ENCODE measurements at places on chromosomes 3 and 15.

DNA sequence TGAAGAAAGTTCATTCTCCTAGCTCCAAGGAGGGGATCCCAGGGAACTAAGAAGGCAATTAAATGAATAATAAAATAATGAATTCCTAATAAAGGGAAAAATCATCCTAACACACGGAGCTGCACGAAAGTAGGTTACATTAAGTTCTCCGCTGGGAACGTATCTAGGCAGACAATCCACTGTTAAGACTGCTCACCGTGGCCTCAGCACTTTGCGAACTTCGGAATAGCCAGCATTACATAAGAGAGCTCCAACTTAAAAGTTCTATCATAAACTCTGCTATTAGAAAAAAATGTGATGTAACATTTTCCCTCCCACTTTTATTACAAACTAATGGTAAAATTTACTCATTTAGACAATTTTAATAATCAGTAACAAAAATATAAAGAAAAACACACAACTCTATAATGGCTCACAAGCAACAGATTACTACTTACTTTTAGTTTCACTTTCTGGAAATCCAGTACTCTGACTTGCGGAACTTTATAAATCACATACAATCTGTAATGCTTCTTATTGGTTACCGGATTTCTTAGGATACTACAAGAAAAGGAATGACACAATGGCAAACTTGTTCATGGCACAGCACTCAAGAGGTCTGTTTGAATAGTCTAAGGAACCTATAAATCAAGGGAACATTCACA is 8.5 kb downstream of the SNRPA1 start:
- DNase-seq = no peak

DNA sequence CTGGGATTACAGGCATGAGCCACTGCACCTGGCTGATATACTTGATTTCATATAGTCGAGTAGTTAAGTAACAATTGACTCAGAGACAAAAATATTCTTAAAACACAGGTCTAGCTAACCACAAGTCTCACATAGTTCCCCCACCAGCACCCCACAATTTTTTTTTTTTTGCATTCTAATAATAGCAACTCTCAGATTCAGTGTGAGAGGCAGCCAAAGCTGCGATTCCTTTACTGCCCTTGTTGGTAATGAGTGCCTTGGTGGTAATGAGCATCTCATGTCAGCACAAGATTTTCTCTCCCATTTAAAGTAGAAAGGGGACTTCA is 72.5 kb downstream of the WWTR1 start:
- no peak for DNase-seq

DNA sequence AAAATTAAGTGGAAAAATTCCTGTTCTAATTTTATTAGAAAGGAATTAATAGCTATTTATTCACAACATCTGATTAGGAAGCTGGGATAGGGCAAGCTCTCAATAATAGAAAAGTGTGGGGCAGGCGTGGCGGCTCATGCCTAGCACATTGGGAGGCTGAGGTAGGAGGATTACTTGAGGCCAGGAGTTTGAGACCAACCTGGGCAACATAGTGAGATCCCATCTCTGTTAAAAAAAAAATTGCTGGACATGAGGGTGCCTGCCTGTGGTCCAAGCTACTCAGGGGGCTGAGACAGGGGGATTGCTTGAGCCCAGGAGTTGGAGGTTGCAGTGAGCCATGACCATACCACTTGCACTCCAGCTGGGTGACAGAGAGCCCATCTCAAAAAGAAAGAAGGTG is 119.6 kb downstream of the TCF12 start:
- DNase-seq = no peak

DNA sequence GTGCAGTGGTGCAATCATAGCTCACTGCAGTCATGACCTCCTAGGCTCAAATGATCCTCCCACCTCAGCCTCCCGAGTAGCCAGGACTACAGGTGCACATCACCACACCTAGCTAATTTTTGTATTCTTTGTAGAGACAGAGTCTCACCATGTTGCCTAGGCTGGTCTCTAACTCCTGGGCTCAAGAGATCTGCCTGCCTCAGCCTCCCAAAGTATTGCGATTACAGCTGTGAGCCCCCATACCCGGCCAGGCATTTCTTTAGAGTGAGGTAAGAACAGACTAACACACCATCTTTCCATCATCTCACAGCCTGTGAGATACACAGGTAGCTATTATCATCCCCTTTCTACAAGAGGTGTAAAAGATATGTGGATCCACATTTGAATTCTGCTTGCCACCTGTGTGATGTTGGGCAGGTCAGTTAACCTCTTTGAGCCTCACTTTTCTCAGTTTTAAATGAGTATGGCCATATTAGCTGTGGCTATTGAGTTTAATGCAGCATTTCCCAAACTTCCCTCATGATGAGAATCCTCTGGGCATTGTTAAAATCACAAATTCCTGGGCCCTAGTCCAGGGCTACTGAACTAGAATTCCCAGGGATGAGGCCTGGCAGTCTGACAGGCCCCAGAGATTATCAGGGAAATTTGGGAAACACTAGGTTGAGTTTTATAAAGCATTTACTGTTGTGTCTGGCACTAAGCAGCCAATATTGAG is 46.0 kb downstream of the ANP32A start:
- no peak for DNase-seq

DNA sequence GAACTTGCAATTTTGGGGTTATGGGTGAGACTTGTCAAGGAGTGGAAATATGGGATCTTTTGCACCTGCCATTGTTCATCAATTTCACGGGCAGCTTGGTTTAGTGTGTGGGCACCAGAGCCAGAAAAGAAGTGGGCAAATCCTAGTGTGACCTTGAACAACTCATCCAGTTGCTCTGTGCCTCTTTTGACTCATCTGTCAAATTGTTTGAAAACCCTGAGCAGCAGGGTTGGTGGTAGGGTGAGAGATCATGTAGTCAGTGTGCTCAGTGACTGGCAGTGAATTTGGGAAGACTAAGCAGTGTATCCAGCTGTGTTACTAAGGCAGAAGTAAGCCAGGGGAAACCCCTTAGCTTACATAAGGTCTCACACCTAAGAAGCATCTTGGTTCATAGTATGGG is 293.0 kb upstream of the TRIM42 start:
- DNase-seq = no peak

DNA sequence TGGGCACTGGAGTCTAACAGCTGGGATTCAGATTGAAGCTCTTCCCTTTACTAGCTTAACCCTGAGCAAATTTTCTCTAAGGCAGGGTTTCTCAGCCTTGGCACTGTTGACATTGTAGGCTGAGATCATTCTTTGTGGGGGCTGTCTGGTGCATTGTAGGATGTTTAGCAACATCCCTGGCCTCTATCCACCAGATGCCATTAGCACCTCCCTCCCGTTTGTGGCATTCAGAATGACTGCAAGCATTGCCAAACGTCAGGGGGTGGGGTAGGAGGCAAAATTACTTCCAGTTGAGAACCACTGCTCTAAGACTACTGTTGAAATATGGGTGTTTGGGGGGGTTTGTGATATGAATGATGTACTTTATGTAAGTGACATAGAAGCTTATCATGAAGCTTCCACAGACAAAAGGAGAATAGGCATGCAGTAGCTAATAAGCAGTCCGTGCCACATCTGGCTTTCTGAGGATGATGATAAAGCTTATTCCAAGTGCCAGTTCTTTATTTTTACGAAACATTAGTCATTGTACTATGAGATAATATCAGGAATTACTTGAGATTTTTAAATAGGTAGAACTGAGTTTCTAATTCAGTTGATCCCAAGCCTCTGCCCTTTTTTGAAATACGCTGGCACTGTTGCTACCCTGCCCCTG is 39.3 kb downstream of the NKIRAS1 start:
- DNase-seq = no peak

GRCh38 chr15:96670389-96670788 is 339.9 kb downstream of the NR2F2 start:
- no peak for DNase-seq

DNA sequence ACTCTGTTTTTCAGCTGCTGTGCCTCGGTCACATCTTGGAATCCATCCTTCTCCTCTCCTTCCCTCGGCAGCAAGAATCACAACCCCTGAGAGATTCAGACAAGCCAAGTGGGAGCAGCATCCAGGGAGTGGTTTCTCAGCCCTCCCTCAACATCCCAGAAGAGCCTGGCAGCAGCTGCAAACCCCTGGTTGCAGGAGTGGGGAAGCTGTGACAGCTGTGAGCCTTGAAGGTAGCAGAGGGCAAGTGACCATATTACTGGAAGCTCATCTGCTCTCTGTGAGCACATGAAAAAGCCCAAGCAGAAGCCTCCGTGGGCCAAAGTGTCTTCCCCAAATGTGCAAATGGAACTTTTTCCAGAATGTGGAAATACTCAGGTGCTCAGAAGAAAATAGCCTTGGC is 312.9 kb downstream of the NTRK3 start:
- DNase-seq = no peak

DNA sequence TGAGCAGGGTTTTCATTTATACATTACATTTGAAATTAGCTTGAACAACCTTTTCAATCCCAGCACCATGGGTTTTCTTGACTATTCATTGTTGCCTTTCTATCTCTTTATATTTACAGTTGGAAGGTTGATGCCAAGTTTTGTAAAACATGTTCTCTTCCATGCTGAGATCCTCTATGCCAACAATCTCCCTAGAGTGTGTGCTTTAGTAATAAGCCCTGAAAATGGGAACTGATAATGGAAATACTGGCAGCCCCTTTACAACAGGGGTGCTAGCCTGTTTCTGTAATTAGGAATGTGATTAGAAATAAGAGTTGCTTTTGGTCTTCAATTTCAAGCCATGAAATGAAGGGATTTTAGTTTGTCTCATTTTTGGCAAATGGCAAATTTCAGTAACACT is 239.9 kb upstream of the NAALADL2 start:
- DNase-seq = no peak

DNA sequence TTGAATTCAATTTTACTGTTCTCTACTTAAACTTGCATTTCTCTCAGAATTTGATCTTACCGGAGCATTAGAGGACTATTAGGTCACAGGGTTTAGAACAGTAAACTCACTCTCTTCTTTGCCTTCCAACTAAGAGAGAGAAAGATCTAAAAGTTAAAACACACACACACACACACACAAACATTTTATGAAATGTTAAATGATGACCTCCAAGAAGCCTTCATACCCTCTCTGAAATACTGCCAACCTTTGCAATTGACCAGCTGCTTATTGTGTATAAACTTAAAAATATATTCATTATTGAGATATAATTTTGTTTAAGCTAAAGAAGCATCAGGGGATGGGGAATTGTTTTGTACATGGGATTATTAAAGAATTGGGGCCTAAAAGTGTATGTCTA is 15.5 kb upstream of the NR2F2 start:
- no peak for DNase-seq

- no peak for DNase-seq
These were observed 198.6 kb downstream of the KBTBD8 start for GRCh38 chr3:67196677-67197076.

DNA sequence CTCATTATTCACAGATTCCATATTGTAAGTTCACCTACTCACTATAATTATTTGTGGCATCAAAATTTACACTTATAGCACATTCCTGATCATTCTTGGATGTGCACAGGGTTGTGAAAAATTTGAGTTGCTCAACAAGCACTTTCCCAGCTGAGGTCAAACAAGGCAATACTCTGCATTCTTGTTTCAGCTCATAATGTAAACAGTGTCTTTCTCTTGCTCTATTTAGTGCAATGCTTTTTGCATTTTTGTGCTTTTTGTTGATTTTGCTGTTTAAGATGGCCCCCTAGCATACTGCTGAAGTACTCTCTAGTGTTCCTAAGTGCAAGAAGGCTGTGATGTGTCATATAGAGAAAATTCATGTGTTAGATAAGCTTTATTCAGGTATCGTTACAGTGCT is 66.7 kb upstream of the TNIK start:
- DNase-seq = no peak

DNA sequence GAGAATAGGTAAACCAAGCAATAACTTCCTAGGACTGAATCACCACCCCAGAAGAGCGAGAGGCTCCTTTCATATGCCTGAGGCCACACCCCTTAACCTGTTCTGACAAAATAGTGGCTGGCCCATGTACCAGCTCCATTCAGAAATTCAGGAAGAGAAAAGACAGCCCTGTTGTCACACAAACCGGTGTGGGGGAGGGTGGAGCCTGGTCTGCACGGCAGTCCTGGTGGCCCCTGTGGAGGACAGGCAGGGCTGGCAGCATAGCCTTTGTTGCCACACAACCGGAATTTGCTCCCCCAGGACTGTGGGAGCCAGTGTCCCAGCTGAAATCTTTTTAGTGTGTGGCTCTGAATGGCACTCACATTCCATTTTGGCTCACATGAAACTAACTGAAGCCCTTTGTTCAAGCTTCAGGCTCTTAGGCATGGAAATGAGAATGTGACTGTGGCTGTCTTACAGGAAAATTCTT is 23.8 kb downstream of the RLBP1 start:
- no peak for DNase-seq

- no peak for DNase-seq
These were observed 39.0 kb downstream of the CMSS1 start for GRCh38 chr3:99856437-99857220.

GRCh38 chr15:62360332-62361097 is 195.4 kb upstream of the C2CD4B start:
- DNase-seq = no peak

GRCh38 chr3:157669416-157669815 is 166.2 kb upstream of the VEPH1 start:
- DNase-seq = no peak

DNA sequence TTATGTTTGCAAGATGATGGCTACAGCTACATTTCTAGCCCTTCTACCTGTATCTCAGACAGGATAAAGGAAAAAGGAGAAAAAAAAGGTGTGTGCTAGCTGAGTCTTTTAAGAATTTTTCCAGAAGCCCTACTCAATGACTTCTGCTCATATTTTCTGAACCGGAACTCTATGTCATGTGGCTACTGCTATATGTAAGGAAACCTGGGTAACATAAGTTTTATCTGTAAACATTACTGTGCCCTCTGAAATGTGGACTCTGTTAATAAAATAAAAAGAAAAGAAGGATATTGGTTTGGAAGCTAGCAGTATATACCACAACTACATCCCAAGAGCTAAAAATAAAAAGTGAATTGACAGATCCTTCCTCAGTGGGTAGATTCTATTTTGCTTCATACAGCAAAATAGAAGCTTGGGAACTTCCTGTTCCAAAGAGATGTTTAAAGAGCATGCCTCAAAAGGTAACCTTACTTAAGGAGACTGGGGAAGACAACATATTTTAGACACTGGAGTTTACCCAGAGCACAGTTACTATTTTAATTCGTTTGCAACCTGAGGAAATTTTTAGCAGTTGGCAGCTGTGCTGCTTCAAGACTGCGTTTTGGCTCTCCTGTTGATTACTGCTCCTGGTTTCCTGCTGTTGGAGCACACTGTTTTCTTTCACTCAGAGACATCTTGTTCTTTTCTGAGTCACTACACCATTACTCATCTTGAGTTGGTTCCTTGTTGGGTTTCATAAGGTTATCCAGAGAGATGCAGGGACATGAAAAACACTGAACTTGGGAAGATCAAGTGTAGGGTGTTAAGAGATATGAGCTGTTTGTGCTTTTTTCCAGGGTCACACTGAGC is 280.7 kb downstream of the NFKBIZ start:
- DNase-seq = no peak

GRCh38 chr3:19543212-19543841 is 390.7 kb downstream of the EFHB start:
- DNase-seq = no peak

DNA sequence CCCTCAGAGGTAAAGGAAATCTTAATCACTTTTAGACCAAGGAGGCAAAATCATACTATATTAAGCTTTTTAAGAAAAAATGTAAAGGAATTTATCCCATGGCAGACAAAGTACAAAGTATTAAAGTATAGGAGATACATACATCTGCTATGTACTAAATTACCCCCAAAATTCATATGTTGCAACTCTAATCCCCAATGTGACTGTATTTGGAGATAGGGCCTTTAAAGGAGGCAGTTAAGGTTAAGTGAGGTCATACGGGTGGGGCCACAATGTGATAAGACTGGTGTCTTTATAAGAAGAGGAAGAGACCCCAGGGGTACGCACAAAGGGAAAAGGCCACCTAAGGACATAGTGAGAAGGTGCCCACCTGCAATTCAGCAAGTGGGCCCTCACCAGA is 657.0 kb upstream of the ADAMTS9 start:
- DNase-seq = no peak
